ENCODE measurements at places on chromosomes 5 and 9. TPM values are rescaled to one million over a fixed set of nuclear protein-coding genes. Genes with fewer than 3 reads are reported as not detected.

DNA sequence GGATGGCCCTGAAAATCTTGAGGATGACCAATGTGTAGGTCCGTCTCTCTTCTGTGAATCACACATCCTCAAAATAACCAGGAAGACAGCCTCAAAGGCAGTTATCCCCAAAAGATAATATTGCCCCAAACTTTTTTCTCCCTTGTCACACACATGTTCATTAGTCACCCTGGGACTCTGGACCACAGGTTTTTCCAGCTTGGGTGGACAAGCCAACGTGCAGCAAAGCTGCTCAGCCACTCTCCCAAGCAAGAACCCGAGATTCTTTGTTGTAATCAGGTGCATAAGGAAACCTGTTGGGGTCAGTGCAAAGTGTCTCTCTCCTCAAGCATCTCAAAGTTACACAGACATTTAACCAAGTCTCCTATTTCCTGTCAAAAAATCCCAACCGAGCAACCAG lies 196.6 kb downstream of the GNA14 start:
- no peak for DNase-seq

FAM240B gene
- total RNA-seq, result not detected

NUTM2F gene
- total RNA-seq, result not detected

SEMA4D gene
- total RNA-seq, result 6.5 TPM

DNA sequence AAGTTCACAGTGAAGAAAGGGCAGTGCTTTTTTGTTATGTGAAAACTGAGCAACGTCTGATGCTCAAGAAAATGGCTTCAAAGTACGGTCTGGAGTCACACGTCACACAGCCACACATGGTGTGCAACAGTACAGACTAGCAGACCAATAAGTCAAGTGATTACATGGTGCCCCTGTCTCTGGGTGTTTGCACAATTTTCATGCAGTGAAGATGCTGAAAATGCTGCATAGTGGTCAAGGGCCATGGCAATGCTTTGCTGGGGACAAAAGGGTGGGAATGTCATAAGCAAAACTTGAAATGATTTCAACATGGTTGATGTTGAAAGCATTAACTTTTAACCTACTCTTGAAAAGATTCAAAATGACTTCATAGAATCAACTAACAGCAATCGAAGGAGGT lies 231.2 kb downstream of the EBF1 start:
- DNase-seq, result no peak

HAPLN1 gene
- not detected for total RNA-seq

DNA sequence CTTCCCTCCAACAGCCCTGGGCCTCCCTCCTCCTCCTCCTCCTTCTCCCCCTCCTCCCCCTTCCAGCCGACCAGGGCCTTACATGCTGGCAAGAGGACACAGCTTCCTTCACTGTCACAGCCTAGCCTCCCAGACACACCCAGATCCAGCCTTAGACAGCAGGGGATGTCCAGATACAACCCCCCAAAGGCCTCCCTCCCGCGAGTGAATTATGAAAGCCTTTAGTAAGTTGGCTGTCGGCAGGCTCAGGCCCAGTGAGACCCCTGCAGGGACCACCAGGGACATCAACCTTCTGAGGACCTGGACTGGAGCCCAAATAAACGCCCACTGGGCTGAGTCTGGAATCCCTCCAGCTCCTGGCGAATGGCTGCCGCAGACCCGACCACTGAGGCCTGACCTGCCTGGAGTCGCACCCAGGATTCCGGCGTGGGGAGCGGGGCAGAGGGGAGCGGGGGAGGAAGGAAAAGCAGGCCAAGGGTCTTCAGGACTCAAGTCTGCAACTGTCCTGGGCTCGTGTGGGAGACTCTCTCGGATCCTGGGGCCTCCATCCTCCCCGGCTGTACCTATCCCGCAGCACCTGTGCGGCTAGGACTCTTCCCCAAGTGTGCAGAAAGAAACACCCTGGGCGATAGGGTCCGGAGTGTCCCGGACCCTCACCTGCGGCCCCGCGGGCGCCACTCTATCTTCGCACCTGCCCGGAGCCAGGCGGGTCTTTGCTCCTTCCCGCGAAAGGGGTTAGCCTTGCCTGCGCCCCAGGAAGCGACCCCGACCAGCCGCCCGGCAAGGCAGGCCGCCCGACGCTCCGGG lies 705 bp downstream of the SEPTIN8 start:
- no peak for DNase-seq

DNA sequence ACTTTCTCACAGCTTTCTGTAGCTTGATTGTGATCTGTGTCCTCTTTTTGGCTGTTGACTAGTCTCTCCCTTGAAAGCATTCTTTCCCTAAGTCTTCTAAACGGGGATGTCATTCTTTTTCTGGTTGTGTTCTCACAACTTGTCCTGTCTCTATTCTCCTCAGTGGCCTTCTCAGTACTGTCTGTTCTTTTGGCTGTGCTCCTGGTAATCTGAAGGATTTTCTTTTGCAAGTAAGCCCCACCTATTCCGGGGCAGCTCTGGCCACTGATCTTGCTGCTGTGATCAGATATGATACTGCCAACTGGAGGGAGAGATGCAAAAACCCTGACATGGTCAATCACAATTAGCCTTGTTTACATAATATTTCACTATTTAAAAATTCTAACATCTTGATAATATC lies 172.2 kb downstream of the CDC42SE2 start:
- no peak for DNase-seq

GAPT gene
- 2.5 TPM for total RNA-seq

SERF1A gene
- 1.3 TPM for total RNA-seq

ALDH1A1 gene
- total RNA-seq, result 178 TPM

- DNase-seq, result no peak
Observed at GRCh38 chr5:32138839-32139493, 35.2 kb downstream of the GOLPH3 start.

ADGRD2 gene
- total RNA-seq, result not detected

DNA sequence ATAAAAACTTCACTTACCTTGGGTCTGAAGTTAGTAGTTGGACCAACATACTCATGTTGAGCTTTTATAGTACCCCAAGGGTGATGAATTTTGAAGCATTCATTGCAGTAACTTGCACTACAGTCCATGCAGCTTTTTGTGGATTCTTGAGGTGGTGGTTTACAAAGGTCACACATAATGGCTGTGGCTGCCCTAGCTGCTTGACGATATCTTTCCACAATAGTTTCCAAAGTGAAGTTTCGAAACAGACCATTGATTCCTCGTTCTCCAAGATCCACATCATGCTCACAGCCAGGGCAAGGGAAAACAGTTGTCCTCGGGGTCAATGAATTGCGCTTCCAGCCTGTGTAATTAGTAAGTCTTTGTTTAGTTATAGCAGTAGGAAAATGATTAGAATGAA lies 22.7 kb downstream of the TRIM36 start:
- no peak for DNase-seq

- no peak for DNase-seq
Observed at GRCh38 chr5:164742025-164742424, 1236.6 kb downstream of the MAT2B start.

- DNase-seq, result no peak
Observed at GRCh38 chr5:138694146-138694545, 59.1 kb upstream of the CTNNA1 start.

GRCh38 chr5:574906-575305 lies 37.2 kb upstream of the CEP72 start:
- DNase-seq, result no peak

- no peak for DNase-seq
Observed at GRCh38 chr5:140317859-140318258, 15.0 kb upstream of the PFDN1 start.

- DNase-seq, result no peak
Observed at GRCh38 chr5:40464511-40464910, 215.2 kb upstream of the PTGER4 start.
